ENCODE measurements at places on chromosomes 1 and 21.

- DNase-seq = no peak
Observed at GRCh38 chr1:68314151-68314780, 81.9 kb upstream of the WLS start.

DNA sequence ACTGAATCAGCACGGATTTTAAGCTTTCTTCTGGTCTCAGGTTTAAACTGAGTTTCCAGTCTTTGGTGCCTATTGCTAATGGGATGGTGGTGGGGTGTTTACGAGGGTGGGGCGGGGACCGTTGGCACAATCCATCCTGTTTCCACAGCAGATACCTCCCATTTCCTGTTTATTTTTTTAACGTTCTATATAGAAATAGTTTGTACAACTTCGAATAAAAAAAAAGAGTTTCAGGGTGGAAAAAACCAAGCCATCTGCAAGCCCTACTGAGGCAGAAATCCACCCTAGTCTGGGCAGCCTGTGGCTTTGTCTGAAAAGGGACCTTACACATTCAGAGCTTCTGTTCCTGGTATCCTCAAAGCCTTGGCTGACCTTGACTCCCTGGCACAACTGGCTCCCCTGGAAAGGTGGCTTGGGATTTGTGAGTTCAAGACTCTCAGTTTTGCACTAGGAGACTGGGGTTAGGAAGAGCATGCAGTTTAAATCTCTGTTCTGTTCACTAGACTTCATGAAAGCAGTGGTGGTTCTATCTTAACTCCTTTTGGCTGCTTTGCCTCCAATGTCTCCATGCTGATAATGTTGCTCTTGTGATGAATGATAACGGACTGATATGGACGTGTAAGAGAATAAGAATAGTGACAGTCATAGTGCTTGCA lies 46.7 kb downstream of the VANGL2 start:
- no peak for DNase-seq

DNA sequence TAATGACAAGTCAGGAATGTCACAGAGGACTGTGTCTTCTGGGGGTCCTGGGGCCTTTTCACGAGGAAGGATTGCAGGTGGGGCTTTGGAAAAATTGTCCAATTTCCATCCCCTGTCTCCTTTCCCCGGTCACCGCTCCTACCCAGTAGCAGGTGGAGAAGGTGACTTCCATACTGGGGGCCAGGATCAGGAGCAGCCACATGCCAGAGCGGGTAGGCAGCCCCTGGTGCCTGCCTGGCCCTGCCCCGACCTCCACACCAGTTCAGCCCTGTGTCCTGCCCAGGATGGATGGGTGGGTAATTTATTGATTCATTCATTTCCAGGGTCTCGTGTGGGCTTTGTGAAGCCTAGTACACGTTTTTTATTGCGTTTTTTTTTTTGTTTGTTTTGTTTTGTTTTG lies 51.7 kb downstream of the PRKCZ start:
- no peak for DNase-seq

GRCh38 chr1:2492091-2492490 lies 16.0 kb downstream of the PLCH2 start:
- DNase-seq = no peak

GRCh38 chr1:13760921-13761320 lies 60.9 kb downstream of the PRDM2 start:
- DNase-seq = no peak

DNA sequence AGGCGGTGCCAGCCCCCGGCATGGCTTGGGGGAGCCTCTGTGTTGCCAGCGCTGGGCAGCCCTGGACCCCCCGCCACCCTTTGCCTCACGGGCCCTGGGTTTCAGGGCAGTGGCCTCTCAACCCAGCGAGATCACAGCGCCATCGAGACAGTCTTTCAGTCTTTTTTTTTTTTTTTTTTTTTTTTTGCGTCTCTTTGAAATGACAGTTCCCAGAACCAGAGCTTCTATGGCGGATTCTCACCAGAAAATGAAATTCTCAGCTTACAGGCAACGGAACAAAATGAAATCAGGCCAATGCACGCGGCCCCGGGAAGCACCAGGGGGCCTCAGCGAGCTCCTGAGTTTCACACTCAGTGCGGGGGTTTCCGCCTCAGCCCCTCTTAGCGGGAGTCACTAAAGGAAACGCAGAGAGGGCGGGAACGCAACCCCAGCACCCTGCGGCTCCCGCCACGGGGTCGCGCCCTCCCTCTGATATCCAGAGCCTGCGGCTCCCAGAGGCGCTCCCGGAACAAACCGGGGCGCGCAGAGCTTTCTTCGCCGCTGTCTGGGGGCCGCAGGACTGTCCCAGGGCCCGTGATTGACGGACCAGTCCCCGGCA lies 8.0 kb upstream of the COL6A1 start:
- no peak for DNase-seq

GRCh38 chr21:20800106-20800505 lies 198.1 kb upstream of the NCAM2 start:
- DNase-seq = no peak

DNA sequence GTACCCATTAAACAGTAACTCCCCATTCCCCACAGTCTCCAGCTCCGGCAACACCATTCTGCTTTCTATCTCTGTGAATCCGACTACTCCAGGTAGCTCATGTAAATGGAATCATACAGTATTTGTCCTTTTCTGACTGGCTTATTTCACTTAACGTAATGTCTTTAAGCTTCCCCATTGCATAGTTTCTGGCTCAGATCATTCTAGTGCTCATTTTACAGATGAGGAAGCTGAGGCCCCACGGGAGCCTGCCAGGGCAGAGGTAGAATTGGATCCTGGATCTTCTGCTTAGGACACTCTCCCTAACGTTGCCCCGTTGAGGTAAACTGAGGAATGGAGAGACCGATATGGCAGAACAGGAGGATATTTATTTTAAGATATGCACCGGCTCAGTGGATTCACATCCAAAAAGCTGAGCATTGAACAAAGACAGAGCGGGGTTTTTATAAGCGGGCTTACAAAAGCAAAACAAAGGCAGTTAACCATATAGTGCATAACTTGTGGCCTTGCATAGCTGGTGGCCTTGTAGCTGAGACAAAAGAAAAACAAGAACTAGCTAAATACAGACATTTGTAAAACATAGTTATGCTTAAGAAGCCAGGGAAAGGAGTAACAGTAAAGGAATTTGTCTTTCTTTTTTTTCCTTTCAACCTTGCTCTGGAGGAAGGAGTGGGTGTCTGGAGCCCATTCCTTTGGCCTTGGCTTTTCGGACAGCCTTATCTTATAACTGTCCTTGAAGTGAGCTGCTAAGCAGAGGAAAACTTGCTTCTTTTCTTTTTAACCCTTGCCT lies 15.3 kb upstream of the KLHDC8A start:
- DNase-seq = no peak

GRCh38 chr1:113073479-113073950 lies 517 bp downstream of the LRIG2 start:
- DNase-seq = no peak

GRCh38 chr1:154335025-154335714 lies 9.8 kb downstream of the ATP8B2 start:
- no peak for DNase-seq

DNA sequence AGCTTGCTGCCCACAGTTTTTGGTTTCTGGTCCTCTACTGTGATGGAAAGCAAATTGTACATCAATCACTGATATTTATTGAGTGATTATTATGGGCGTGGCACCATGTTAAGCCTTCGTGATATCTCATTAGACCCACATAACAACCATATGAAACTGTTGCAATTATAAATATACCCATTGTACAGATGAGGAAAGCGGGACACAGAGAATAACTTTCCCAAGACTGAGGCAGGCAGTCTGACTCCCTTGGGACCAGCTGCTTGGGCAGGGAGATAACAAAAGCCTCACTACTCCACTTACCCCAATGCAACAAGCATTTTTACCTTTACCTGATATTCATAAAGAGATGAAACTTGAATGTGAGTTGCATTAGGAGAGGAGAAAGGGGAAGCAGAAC lies 4.3 kb upstream of the CASZ1 start:
- no peak for DNase-seq

DNA sequence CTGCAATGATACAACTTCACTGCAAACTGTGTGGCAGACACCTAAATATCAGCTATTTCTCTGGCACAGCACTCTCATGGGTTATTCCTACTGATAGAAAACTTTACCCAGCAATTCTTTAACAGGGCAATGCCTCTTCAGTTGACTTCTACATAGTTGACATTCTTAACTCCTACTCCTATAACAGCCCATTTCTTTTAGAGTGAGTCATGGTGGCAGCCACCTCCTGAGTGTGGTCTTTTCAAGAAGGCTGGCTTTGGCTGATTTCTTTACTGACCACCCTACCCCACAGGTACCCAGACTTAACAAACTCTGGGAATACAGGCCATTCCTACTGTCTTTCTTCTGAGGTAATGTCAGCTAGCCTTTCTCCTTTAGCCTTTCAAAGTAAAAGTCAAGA lies 805.8 kb upstream of the ADGRL2 start:
- no peak for DNase-seq

All from NCI-H1436 treated with DMSO at 0.1 percent for 48 hours (cell line).